Heart right ventricle (tissue), 16 donors: ENCODE measurements at places on chromosomes 6 and 20. TPM values are rescaled to one million over a fixed set of nuclear protein-coding genes. Genes with fewer than 3 reads are reported as not detected.

DNA sequence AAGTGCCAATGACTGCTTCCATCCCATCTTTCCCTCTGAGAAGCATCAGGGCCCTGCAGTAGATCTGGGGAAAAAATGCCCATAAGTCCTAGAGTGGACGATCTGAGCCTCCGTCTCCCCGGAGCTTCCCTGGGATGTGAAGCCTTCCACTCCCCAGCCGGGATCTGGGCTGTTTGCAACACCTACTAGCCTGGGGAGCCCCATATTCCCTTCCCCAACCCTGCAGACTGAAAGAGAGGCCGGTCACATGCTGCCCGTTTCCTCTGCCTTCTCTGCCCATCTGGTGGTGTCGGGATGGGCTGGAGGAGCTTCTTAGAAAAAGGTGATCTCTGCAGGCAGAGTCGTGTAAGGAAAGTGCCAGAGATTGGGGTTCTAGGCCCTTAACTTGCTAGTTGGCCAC, 1.1 kb downstream of the SNPH start:
- DNase-seq = no peak

DNA sequence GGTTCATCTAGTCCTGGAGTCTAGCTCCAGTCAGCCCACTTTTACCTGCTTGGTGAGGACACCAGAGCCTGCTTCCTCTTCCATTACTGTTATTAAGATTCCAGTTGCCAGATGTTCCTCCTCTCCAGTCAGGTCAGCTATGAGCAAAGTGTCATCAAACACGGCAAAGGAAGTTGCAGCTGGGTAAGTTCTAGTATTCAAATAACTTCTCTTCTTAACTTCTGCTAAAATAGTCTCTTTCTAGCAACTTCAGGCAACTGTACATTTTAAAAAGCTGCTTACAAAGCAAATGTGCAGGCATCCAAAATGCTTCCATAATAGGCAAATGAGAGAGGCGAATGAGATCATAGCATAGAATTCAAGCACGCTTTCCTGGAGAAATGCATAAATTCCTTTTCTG, 18.4 kb upstream of the MRPS18A start:
- DNase-seq = no peak

DNA sequence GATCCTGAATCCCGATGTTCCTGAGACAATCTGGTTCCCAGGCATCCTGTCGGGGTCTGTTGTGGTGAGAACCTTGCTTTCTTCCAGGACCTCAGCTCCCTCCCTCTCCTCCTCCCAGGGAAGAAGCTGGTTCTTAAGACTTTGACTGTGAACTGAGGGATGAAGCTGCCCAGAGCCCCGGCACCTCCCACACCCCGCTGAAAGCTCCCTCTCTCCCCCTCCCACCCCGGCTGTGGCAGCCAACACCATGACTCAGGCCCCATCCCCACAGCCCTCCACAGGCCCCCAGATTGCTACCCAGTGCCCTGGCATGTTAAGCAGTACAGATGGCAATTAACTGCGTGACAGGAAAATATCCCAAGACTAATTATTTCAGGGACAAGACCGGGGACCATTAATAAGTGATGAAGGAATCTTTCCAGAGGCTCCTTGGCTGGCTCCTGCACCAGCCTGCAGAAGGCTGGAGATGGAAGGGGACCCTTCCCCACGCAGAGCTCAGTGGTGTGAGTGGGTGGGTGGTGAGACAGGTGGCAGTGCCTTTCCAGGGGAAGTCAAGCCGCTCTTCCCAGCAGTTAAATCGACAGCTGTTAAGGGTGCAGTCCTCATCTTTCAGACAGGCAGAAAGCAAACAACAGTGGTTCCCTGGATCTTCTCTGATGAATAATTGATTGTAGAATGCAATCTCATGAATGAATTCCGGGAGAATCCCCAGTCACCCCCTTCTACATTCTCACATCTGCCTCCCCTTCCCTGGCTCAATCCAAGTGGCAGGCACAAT, 237.9 kb downstream of the LRFN2 start:
- no peak for DNase-seq

Gene IL22RA2
- not detected for polyA plus RNA-seq
